ENCODE measurements at places on chromosomes 12 and 14. TPM values are rescaled to one million over a fixed set of nuclear protein-coding genes. Genes with fewer than 3 reads are reported as not detected.

Gene LYZ
- total RNA-seq, result 0.31 TPM

Gene MYO1H
- total RNA-seq, result not detected

Gene REP15
- total RNA-seq, result 2.1 TPM

Gene COX8C
- total RNA-seq, result not detected

All from astrocyte (in vitro differentiated cells and primary cell).